Brain (organoid and tissue), 16 donors: ENCODE measurements at places on chromosomes 2 and 18. TPM values are rescaled to one million over a fixed set of nuclear protein-coding genes. Genes with fewer than 3 reads are reported as not detected.

- no peak for DNase-seq
These were observed 102.8 kb upstream of the CERS6 start for GRCh38 chr2:168353251-168353650.

GRCh38 chr18:29181151-29181901, 1004.4 kb upstream of the CDH2 start:
- no peak for DNase-seq

DNA sequence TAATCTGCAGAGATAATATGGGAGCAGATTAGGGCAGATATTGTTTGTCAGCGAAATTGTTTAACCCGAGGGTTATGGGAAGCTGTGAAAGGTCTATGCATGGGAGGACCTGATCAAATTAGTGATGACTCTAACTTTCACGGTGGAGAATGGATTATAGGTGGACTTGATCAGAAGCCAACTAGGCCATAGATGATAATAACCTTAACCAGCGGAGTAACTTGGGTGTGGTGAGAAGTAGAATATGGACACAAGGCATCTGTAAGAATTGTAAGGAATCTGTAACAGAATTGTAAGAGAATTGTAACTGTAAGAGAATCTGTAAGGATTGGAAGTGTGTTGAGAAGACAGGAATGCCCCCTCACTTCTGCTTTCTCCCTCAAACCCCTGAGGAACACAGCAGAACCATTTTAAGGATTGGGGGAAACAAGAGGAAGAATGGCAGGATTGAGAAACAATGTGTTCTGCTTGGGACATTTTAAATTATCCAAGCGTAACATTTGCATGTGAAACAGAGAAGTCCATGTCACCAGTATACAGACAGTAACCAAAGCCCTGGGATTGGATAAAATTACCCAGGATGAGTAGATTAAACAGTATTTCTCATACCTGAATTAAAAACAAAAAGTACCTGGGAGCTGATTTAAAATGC, 14.9 kb upstream of the SLC39A10 start:
- no peak for DNase-seq

- no peak for DNase-seq
These were observed 3.5 kb upstream of the FABP1 start for GRCh38 chr2:88131201-88131998.

DNA sequence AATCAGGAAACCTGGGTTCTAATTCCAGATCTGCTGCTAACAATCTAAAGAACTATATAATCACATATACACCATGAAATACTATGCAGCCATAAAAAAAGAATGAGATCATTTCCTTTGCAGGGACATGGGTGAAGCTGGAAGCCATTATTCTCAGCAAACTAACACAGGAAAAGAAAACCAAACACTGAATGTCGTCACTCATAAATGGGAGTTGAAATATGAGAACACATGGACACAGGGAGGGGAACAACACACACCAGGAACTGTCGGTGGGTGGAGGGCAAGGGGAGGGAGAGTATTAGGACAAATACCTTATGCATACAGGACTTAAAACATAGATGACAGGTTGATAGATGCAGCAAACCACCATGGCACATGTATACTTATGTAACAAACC, 33.2 kb downstream of the CDH2 start:
- DNase-seq, result no peak

DNA sequence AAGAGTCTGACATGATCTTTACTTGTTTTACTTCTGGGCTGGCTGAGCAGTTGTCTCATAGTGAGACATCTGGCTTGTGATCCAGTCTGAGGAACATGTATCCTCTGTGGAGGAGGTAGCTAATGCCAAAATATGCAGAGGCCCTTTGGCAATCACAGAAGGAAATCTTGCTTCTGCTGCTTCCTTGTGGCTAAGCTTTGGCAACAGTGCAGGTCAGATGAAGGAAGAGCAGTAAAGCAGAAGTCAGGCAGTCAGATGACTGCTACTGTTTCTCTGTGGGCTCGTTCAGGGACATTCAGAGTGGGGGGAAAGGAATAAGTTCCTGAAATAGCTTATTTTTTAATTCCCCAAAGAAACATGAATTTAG, 22.3 kb downstream of the DOK1 start:
- no peak for DNase-seq

DNA sequence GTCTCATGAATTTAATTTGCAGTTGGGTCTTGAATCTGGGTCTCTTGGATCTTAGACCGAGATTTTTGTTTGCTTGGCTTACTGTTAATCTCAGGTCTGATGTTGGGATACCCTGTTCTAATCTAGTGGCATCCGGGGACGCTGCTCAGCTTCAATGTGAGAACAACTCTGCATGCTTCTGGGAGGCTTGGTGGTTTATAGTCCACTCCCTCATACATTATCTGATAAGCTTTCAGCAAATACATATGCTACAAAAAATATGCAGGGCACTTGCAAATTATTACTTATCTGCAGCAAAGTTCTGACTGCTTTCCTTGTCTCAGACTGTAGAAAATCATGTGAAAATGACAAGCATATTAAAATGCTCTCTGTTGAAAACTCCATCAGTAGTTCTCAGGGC, 39.4 kb downstream of the RNF144A start:
- no peak for DNase-seq

DNA sequence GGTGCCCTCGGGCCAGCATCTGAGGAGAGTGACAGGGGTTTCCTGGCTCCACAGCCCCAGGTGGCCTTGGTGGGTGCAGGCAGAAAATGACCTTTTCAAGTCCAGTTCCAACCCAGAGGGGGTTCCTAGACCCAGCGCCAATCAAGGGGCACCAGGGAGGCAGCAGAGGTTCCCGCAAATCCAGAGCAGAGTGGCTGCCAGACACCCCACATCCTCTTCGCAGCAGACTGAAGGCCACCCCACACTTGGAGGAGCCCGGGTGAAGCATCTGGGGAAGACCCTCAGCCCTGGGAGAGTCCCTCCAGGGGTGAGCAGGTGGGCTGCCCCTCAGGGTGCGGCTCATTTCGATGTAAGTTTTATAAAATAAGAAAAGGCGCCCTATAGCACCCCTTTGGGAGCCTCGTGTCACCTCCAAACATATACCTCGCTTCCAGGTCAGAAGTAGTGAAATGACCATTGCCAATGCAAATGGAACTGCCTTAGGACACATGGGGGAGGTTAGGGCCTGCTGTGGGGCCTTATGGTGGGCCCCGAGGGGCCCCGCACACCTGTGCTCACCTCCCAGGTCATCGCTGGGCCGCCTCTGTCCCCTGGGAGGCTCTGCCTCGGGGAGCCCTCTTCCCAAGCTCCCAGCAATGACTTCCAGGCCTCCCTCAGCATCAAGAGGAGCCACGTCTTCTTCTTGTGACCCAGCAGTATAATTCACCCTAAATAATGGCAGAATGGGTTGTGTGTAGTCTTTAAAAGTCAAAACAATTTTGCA, 11.0 kb downstream of the RTP5 start:
- no peak for DNase-seq

DNA sequence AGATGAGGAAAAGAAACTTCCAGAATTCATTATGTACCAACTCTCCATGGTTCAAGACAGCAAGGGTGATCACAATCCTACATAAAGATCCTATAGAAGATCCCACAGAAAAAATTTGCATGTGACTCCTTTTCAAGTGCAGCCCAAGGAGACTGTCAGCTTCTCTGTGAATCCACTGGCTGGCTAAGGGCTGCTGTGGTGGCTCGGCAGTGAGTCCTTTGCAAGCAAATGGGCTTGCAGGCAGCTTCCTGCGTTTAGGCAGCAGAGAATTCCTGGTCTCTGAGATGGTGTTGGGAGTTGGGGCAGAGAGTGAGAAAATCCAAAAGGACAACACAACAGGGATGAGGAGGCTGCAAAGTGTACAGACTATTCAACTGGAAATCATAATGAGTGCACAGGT, 43.4 kb downstream of the NABP1 start:
- DNase-seq, result no peak

DNA sequence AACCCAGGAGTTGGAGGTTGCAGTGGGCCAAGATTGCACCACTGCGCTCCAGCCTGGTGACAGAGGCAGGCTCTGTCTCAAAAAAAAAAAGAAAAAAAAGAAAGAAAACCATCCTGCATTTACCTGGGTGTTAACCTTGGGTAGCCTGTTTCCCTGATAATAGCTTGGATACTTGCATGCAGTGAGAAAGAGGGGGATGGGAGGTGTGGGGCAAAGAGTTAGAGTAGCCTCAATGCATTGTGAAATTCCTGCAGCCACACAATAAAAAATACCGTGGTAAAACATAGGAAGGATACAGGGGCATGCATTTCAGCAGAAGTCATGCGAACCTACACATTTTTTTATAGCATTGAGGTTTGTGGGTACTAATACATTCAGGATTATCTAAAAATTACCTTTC, 76.6 kb upstream of the ZNF516 start:
- no peak for DNase-seq

GRCh38 chr2:95345563-95346230, 48.5 kb downstream of the KCNIP3 start:
- DNase-seq, result peak; percentile 82

- no peak for DNase-seq
These were observed 56.0 kb downstream of the ARHGAP25 start for GRCh38 chr2:68790600-68790999.

DNA sequence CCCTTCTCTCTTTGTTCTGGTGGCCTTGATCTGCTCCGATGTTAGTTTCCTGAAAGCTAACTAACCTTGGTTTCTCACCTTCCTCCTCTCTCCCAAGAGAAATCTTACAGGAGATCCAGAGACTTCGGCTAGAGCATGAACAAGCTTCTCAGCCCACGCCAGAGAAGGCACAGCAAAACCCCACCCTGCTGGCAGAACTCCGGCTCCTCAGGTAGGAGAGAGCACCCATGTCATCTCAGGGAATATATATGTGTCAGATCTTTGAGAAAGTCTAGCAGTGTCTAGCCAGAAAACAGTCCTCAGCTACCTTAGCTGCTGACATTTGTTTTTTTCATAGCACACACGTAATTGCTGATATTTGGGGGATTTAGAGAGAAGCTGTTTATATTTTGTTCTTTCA, 148.1 kb downstream of the DTNA start:
- DNase-seq, result no peak

DNA sequence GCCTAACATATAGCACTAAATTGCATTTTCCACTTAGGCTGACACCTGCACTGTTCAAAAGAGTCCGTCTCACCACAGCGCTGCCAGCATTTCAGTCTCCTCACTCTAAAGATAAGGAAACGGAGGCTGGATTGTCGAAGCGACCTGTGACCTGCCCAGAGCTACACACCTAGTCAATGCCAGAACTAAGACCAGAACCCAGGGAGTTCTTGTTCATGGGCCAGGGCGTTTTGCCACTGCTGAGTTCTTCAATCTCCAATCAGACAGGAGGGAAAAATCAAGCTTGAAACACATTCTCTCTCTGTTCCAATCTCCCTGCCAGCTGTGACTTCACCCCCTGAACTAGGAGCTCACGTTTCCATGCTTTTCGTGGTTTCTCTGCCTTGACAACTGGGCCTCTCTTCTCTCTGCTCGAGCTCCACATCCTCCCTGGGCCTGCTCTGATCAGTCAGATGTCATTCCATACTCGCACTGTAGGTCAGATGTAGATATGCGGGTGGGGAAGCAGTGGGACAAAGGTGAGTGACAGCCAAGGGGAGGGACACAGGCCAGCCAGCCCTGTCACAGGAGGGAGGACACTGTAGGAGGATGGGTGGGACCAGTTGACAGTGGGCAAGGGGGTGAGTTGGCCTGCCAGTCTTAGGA, 221.1 kb upstream of the SMAD2 start:
- DNase-seq, result no peak

The PARD3B gene
- polyA plus RNA-seq, result 4.0 TPM

The LYG1 gene
- 0.36 TPM for polyA plus RNA-seq

The DNAH6 gene
- not detected for polyA plus RNA-seq

The SKOR2 gene
- not detected for polyA plus RNA-seq

The CARF gene
- polyA plus RNA-seq, result 1.9 TPM
